ENCODE measurements at places on chromosomes 5 and 9.
A peak's percentile ranks its signal among the peaks of the same experiment; 100 is the strongest.

DNA sequence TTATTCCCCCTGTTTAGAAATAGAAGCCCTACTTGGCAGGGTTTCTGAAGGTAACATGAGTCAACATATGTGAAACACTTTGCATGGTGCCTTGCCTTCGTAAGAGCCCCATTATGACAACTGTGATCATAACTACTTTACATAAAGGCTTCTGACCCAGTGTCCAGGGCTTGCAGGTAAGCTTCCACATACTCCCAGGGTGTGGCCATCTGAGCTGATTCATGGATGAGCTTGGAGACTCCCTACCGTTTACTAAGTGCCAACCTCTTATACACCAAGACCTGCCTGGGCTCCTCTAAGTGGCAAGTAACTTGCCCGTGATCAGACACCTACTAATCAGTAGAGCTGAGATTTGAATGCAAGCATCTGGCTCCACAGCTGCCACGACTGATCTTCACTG, 62.8 kb upstream of the C5orf58 start:
- no peak for DNase-seq

DNA sequence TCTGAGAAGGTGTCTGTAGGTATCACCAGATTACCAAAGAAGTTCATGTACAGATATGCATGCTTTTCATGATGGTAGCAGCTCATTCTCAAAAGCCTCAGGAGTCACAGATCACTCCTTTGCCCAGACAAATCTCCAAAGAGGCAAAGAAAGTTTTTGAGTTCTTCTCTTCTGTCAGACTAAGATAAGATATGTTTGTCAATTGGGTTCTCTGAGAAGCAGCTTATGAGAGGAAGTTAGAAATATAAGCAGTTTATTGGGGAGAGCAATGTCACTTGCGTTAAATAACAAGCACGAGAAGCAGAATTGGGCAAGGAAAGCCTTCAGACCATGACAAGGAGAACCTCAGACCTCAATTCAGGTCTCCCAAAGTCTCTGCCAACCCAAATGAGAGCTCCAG, 219.2 kb upstream of the KLF4 start:
- DNase-seq, result no peak

DNA sequence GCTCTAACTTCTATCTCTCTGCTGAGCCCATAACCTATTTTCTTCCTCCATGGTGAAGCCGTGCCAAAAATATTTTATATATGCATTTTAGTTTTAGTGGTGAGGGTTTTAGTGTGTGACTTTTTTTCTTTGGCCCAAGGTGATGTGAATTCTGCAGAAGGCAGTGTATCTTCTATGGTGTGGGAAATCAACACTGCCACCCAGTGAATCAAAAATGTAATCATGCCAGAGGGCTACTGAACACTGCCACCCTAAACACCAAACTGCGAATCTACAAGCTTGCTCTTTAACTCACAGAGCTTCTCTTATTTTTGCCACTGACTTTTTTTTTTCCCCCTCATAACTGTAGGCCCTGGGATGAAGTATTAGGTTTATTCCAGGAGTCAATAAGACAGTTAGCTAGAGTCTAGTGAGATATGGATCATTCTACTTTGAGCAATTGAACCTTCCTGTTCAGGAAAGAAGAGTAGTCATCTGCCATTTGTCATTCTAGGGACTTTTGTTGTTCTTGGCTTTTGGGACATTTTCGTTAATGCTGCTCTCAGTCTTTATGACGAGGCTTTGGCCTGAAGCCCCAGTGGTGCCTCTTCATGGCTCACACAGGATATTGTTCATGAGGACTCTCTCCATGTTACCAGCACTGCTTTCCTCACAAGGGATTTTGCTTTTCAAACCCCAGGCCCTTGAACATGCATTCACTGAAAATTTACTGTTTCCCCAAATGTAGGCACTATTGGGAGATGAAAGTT, 53.1 kb downstream of the C7 start:
- no peak for DNase-seq

GRCh38 chr9:129719135-129719534, 33.7 kb downstream of the PTGES start:
- DNase-seq, result no peak

GRCh38 chr5:127428748-127429147, 88.7 kb upstream of the PRRC1 start:
- DNase-seq, result no peak

DNA sequence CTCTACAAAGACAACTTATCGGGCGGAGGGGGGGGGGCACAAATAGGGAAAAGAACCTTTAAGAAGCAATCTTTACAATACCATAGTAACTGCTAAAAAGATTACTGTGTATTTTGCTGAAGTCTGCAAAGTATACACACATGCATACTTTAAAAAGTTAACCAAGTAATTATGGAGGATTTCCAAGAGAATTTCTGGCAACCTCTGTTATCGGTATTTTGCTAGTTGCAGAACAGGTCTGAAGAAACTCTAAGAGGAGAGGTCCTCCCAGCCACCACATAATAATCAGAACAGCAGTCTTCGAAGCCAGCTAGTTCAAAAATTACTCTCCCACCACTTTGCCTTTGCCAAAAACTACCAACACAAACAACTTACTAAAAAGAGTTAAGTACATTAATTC, 56.1 kb downstream of the UBAP2 start:
- DNase-seq, result no peak

- no peak for DNase-seq
Observed at GRCh38 chr5:50965654-50966375, 299.4 kb downstream of the PARP8 start.

- no peak for DNase-seq
Observed at GRCh38 chr5:151171529-151171928, 13.9 kb upstream of the ANXA6 start.

DNA sequence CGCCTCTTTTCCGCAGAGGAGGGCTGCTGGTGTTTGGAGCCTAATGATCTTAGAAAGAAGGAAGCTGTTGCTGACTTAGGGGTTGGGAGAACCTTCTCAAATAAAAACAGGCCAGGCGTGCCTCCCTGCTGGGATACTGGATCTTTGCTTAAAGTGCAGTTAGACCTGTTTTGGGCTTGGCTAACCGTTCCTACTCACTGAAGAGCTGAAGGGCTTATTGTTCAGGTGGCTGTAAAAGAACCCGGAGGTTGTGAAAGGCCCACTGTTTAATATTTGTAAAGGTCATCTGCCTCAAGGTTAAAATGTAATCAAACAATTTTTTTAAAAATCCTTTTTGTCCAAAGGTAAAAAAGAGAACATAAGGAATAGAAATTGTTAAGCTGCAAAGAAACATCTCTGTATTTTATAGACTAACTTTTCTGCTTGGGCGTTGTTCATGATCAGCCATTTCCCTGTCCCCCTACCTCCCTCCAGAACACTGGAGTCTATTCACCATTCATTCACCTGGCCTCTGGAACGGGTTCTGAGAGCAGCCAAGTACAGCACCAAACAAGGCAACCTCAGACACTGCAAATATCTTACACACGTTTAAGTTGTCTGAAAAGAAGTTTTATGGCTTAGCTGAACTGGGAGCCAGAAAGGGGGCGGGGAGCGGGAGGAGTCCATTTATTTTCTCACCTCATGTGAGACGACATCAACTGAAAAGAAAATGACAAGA, 18.6 kb upstream of the MTMR12 start:
- no peak for DNase-seq

DNA sequence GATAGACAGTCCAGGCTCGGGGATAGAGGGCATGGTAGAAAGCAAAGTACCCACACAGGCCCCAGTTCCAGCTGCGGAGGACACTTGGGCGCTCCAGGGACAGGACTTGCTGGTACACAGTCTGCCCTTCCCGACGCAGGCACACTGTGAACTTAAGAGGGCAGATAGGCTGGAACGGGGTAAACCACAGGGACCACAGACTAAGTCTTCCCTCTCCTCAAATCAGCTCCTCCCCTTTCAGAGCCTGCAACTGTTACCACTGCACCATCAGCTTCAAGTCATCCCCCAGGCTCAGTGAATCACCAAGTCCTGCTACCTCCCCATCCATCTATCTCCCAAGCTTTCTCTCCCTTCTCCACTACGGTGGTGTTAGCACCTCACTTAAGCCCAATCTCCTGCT, 7.3 kb downstream of the GBA2 start:
- DNase-seq, result no peak

- peak; percentile 89 for DNase-seq
Observed at GRCh38 chr9:109264877-109265587, 55.8 kb downstream of the EPB41L4B start.

GRCh38 chr5:151631941-151632340, 40.8 kb upstream of the FAT2 start:
- DNase-seq, result no peak

GRCh38 chr5:127912411-127912810, 171.2 kb upstream of the SLC12A2 start:
- DNase-seq, result no peak

GRCh38 chr5:54822324-54822687, 163.1 kb downstream of the ESM1 start:
- no peak for DNase-seq

DNA sequence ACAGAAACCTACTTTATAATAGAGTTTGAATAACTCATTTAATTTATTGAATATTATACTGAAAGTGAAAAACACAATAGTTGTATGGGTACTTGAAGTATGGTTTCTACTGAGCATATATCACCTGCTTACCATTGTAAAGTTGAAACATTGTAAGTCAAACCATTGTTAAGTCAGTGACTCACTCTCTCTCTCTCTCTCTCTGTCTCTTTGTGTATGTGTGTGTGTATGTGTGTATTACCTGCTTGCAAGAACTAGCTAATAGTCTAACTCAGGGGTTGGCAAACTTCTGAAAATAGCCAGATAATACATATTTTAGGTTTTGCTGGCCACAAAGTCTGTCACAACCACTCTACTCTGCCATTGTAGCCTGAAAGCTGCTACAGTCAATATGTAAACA, 564.3 kb upstream of the ZNF608 start:
- no peak for DNase-seq

GRCh38 chr5:33614039-33614438, 173.3 kb downstream of the TARS1 start:
- DNase-seq, result no peak

DNA sequence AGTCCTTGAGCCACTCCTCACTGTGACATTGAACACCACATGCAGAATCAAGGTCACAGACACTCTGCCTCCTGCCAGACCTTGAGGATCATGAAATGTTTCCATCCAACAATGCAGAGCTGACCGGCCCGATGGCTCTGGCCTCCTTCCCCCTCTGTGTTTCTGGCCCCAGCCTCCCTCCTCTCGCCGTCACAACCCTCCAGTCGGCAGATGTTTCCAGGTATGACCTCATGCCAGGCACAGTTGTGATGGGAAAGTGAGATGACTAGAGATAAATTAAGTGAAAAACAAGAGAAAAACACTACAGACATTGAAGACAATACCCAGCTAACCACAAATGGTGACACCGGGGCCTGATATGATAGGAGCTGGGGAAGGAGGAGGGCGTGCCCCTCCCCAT, 9.8 kb downstream of the NTNG2 start:
- DNase-seq, result no peak

Measured in NCI-H510A treated with DMSO at 0.1 percent for 48 hours (cell line).